ENCODE measurements at places on chromosomes 2 and 18.
A peak's percentile ranks its signal among the peaks of the same experiment; 100 is the strongest.

- no peak for DNase-seq
These were observed 65.0 kb downstream of the RPL37A start for GRCh38 chr2:216563646-216564045.

DNA sequence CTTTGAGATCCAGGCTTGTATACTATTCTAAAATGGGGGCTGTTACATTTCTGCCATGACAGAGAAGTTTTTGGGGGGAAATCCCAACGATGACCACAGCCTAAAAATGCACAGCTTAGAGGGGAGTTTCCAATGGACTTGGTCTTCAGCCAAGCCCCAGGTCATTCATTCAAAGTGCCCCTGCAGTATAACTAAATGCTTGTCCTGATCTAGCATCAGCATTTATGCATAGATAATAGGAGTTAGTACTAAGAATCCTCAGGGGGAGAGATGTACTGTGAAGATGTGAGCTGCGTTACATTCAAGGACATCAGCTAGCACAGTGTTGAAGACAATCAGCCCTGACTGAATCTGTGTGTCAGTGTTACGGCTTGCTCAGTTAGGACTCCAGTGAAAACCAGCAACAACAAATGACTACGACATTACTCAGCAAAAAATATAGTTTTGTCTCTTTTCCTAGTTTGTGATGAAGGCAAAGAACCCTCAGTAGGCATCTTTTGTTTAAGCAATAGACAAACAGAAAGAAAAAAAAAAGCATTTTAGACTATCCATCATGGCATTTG lies 160.9 kb downstream of the ZEB2 start:
- no peak for DNase-seq

GRCh38 chr2:121483021-121483420 lies 47.7 kb upstream of the RNU4ATAC start:
- DNase-seq: no peak

GRCh38 chr2:135820003-135820618 lies 16.9 kb downstream of the LCT start:
- no peak for DNase-seq

DNA sequence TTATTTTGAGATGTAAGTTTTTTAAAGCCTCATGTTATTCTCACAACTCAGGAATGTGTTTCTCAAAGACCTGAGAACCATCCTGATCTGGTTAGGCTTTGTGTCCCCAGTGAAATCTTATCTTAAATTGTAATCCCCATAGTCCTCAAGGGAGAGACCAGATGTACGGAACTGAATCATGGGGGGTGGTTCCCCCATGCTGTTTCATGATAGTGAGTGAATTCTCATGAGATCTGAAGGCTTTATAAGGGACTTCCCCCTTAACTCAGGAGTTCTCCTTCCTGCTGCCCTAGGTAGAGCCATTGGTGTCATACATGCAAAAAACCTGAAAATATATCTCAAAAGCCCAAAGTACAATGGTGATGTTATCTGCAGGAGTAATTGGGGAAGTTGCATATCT lies 836.7 kb downstream of the CBLN2 start:
- DNase-seq: no peak

DNA sequence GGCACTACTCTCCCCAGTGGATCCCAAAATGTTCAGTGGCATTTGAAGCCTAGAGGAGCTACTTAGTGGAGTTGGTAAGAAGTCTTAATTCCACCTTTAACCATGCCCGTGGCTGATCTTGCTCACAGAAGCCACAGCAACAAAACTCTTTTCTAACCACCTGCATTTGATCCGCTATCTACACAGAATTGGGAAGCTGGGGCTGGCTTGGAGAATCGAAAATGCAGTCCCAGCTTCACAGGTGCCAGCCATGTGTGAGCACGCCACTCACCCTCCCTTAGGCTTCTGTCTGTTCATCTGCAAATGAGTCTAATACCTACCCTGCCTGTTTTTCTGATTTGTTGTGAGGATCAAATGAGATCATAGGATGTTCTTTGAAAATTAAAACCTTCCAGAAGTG lies 182.6 kb downstream of the BCL11A start:
- DNase-seq: no peak

GRCh38 chr2:233430081-233430480 lies 75.8 kb downstream of the DGKD start:
- peak; percentile 65 for DNase-seq

Measured in HS-5 (cell line).